ENCODE measurements at places on chromosomes 16 and 17. TPM values are rescaled to one million over a fixed set of nuclear protein-coding genes. Genes with fewer than 3 reads are reported as not detected.

GRCh38 chr17:7034955-7035590 lies 742 bp upstream of the SLC16A13 start:
- DNase-seq: no peak

The TBC1D3E gene
- not detected for polyA plus RNA-seq

The KRT32 gene
- not detected for polyA plus RNA-seq

The GPR179 gene
- 0.36 TPM for polyA plus RNA-seq

GRCh38 chr16:11354407-11354732 lies 9.1 kb downstream of the RMI2 start:
- DNase-seq: no peak

- DNase-seq: no peak
Observed at GRCh38 chr17:80395402-80396151, 19.4 kb upstream of the ENDOV start.

DNA sequence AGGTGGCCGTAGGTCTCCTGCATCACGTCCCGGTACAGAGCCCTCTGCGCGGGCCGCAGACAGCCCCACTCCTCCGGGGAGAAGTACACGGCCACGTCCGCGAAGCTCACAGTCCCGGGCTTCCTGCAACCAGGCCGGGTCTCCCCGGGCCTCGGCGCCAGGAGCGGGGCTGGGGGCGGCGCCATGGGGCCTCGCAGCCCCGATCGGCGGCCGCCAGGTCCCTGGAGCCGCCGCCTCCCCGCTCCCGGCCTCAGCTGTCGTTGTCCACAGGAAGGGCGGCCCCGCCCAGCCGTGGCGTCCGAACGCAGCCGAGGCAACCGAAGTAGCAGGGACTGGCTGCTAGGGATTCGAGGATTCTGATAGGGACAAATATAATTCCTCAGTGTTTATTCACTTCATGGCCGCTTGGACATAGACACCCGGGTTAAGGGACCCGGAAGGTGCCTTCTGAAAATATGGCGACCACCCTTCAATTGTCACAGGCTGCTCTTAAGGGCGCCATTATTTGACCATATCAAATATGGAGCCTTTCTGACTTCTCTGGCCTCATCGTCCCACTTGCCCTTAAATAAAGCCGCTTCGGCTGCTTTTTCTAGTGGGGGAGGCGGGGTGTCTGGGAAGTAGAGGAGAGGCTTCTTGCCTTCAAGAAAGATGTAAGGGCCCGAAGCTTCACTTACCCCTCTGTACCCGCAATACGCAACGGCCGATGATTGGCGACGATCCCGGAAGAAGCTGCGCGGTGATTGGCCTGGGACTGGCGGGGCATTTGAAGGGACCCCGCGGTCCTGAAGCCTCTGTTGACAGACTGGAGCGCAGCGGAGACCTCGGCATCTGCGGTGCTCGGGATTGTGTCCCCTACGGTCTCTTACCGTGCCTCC lies at the start of gene ZNF688:
TSS of gene ZNF688 (minus strand) at position 270 of the 878 bp plus-strand sequence. CDS start at position 185, 85 bp downstream.
- peak; percentile 98 for DNase-seq

DNA sequence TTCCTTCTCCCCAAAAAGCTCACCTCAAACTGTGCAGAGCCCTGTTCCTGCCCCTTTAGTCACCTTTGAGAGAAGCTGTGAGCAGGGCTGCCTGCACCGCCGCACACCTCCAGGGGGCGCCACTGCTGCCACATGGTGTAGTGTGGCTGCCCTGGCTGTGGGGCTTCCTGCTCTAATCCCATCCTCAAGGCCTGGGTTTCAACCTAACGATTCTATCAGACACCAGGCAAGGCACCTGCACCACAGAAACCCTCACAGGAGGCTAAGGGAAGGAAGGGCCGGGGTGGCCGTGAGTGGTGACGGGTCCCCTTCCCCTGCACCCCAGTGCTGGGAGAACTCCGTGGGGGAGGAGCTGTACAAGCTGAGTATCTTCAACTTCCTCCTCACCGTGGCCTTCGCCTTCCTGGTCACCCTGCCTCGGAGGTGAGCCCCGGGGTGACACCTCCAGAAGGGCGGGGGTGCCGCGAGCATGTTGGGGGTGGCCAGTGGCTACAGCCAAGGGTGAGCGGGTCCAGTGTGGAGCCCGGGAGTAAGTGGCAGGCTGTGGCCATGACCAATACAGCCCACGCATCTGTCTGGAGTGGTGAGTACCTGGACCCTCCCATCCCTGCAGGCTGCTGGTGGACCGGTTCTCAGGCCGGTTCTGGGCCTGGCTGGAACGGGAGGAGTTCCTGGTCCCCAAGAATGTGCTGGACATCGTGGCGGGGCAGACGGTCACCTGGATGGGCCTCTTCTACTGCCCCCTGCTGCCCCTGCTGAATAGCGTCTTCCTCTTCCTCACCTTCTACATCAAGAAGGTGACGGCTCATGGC lies 7.0 kb downstream of the TMC8 start:
- no peak for DNase-seq

DNA sequence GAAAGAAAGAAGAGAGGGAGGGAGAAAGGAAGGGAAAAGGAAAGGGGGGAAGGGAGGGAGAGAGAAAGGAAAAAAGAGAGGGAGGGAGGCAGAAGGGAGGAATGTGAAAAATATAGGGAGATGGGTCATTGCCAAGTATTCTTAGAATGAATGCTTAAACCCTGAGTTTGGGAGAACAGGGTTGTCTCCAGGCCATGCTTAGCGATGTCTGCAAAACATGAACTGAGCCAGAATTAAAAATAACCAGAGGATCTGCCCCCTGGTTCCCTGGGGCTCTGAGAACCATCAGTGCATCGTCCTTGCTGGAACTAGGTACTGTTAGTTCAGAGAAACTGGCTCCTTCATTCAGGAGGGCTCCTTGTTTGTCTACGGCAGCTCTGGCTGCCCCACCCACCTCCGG lies 170.4 kb downstream of the IRX5 start:
- DNase-seq: peak; percentile 55

- DNase-seq: no peak
Observed at GRCh38 chr16:80570106-80570478, 29.3 kb downstream of the DYNLRB2 start.

The PTGES3L gene
- 71.4 TPM for polyA plus RNA-seq

DNA sequence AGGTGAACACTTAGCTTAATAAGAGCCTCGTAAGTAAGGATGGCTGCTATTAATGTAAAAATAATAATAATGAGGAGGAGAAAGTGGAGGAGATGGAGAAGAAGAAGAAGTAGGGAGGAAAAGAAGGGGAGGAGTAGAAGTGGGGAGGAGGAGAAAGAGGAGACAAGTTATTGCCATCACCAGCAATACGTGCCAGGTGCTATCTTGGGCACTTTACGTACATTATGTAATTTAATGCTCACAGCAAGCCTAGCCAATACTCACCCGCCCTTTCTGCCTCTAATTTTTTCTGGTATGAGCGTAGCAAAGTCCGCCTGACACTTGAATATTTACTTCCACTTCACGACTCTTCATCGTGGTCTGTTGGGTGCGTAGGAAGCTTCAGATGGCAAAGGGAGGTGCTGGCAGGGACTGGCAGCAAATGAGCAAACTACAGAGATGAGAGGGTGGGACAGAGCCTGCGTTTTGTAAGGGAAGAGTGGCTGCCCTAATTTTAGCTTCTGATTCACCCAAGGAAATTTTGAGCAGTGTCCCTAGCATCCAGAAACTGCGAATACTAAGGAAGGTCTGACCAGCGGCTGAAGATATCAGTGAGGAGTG lies 42.1 kb upstream of the CDH13 start:
- no peak for DNase-seq

The IL32 gene
- 73.6 TPM for polyA plus RNA-seq

DNA sequence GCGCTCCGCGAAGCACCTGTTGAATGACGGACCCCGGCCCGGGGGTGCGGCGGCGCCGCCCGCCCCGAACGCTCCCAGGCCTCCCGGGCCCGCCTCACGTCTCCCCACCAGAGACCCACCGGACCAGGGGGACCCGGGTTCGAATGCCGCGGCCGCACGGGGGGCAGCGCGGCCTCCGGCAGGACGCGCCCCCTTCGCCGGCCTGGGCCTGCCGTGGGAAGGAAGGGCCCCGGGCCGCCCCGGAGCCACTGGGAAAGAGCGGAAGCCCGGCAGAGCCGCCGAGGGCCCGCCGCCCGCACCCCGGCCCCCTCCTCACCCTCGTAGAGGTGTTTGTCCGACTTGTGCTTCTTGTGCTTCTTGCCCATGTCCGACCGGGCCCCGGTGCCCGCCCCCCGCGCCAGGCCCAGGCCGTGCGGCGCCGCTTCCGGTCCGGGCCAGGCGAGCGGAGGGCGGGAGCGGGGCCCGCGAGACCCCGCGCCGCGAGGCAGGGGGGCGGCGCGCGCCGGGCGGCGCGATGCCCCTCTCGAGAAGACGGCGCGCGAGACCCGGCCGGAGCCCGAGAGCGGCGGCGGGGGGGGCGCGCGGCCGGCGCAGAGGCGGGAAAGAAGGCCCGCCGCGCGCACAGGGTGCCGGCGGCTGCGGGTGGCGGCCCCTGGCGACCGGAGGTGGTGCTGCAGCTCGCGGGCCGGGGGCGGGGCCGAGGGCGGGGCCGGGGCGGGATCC lies at the start of gene BRD7:
TSS of gene BRD7 (minus strand) at position 579 of the 723 bp plus-strand sequence. CDS start at position 365, 214 bp downstream.
- peak; percentile 59 for DNase-seq

- no peak for DNase-seq
Observed at GRCh38 chr16:57624044-57624688, 4.3 kb upstream of the ADGRG1 start.

DNA sequence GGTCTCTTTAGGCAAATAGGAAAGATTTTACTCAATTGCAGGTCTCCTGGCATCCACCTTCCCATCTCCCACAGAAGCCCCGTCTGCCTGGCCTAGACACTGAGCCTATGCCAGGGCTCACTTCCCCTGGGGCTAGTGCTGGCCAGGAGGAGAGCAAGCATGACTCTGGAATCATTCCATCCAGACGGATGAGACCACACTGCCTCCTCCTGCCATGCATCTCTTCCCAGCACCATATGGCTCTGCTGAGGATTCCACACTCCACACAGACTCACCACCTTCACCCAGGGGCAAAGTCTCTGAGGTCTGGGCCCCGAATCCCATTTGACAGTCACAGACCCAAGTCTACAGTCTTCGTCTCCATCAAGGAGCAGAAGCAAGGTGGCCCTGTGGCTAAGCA lies 346.5 kb downstream of the C16orf95 start:
- DNase-seq: no peak

- DNase-seq: no peak
Observed at GRCh38 chr17:21029515-21029914, 13.3 kb downstream of the USP22 start.

DNA sequence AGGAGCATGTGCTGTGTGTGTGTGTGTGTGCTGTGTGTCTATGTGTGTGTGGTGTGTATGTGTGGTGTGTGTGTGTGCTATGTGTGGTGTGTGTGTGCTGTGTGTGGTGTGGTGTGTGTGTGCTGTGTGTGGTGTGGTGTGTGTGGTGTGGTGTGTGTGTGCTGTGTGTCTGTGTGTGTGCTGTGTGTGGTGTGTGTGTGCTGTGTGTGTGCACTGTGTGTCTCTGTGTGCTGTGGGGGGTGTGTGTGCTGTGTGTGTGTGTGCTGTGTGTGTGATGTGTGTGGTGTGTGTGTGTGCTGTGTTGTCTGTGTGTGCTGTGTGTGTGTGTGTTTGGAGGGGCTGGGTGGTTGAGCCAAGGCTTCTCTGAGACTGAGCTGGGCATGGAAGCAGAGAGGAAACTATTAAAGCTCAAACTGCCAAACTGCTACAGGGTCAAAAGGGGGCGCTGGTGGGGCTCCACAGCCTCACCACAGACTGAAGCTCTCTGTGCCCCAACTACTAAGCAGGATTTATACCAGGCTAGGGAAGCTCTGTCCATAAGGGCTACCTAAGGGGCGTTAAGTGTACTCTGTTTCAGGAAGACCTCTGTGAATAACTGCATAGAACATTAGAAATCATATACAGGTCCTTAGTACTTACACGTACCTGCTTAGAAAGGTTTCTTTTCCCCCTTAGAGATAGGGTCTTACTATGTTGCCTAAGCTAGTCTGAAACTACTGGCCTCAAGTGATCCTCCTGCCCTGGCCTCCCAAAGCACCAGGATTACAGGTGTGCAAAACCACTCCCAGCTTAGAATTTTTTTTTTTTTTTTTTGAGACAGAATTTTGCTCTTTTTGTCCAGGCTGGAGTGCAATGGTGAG lies 27.8 kb upstream of the GHDC start:
- peak; percentile 59 for DNase-seq
